ENCODE measurements at places on chromosomes 6 and 20. TPM values are rescaled to one million over a fixed set of nuclear protein-coding genes. Genes with fewer than 3 reads are reported as not detected.

Gene FAM83B
- total RNA-seq, result 0.09 TPM

Gene NR2E1
- 0.03 TPM for total RNA-seq

Gene TUBB2B
- 13.2 TPM for total RNA-seq

Gene BEND6
- 0.88 TPM for total RNA-seq

Gene PDYN
- 0.06 TPM for total RNA-seq

Gene HLA-A
- 153 TPM for total RNA-seq

Gene HLA-DMB
- total RNA-seq, result 2.3 TPM

Gene PPP1R3G
- 1.6 TPM for total RNA-seq

Gene WFDC12
- not detected for total RNA-seq

Gene PAK5
- not detected for total RNA-seq

Gene JAG1
- 54.7 TPM for total RNA-seq

Gene BPIFB1
- not detected for total RNA-seq

Gene PDE10A
- 32.9 TPM for total RNA-seq

Gene ELOVL4
- 1.6 TPM for total RNA-seq

Gene SMIM26
- 129 TPM for total RNA-seq

Gene ZBTB24
- 3.1 TPM for total RNA-seq
